Hepatocyte (in vitro differentiated cells): ENCODE measurements at places on chromosomes 3 and 15.

DNA sequence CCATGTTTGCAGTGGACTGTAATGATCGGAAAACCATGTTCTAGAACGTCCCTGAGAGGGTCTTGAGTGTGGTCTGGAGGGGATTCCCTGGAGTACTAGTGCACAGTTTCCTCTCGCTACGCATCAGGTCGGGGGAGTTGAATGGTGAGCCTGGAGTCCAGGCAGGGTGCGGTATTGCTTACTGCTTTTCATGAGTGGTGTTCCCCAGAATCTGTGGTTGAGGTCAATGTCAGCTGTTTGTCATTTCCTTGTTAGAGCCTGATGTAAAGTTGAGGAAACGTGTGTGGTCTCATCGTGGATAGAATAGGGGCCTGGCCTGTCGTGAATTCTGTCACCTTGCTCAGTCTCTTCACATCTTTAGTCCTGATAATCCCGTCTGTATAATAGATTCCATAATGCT is 328.2 kb upstream of the LRRFIP2 start:
- DNase-seq: no peak

GRCh38 chr15:91104111-91104510 is 4.1 kb downstream of the SV2B start:
- no peak for DNase-seq

- DNase-seq: no peak
These were observed 1.8 kb downstream of the CD276 start for GRCh38 chr15:73685981-73686380.

GRCh38 chr3:119700920-119701734 is 1.7 kb upstream of the CFAP91 start:
- no peak for DNase-seq

DNA sequence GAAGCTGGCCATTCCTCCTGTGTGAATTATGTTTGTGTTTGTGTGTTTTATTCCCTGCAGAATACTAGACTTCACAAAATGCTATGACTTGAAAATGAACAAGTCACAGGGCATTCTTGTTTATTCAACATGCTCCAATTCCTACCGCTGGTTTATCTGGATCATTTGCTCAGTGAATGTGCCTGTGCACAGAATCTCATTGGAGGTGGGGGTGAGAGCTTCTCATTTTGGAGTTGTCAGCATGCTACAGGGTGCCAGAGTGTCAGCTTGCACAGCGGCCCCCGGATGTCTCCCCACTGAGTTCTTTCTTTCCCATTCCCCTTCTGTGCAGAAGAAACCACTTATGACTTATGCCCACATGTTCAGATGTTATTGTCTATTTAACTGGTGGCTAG is 428.7 kb downstream of the ROBO2 start:
- DNase-seq: no peak
